ENCODE measurements at places on chromosomes 12 and 14.

GRCh38 chr14:97713023-97713422, 915.8 kb downstream of the VRK1 start:
- DNase-seq: no peak

DNA sequence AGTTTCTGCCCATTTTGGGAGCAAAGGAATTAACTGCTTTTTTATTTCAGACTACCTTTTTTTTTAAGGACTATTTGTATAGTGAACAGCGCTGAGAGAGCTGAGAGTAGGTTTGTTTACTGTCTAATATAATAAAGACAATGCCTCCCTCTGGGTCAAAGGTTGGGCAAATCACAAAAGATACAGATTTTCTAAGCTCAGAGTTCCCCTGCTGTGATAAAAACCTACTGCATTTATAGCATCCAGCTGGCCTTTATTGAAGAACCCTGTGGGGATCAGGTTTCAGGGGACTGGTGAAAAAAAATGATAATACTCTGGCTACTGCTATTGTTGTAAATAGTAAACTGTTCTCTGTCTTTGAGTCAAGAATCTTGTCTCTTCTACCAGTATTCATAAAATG, 28.7 kb downstream of the CCDC59 start:
- no peak for DNase-seq

DNA sequence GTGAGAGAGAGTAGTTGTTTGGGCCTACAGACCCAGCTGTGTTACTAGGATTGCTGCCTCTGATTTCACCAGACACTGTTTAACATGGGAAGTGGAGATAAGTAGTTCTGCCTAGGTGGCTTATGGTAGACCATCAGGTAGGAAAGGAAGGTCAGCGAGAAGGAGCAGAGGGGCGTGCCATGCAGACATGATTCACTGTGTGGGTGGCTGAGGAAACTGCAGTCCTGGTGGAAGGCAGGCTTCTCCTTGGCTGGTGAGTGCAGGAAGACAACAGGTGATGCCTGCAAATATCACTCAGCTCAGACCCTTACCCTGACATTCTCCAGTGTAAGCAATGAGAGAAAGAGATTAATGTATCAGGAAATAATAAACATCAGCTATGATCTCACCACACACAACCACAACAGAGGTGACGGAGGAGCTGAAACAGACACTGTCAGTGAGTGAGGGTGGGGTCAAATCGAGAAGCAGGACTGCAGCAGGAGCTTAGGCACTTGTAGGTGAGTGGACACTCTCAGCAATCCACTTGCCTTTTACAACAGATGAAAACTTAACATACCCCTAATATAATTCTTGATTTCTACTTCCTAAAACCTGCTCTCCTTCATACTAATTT, 2.1 kb upstream of the PRR4 start:
- DNase-seq: no peak

GRCh38 chr14:101796479-101796878, 35.0 kb downstream of the PPP2R5C start:
- no peak for DNase-seq

DNA sequence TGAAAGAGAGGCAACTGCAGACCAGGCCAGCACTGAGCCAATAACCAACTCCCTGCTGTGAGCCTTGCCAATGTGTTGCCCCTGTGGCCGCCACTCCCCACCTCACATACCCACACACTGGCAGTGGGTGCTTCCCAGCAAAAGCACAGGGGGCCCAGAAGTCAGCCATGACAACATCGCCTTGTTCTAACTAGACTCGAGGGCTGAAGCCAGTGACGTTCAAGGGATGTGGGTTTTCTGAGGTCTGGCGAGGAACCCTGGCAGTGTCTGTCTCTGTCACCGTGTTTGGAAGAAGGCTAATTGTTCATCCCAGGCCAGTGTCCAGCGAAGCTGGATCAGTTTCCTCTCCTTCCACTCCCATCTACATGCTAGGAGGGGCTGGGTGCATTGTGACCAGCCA, 311.8 kb upstream of the AMIGO2 start:
- DNase-seq: peak; percentile 30

DNA sequence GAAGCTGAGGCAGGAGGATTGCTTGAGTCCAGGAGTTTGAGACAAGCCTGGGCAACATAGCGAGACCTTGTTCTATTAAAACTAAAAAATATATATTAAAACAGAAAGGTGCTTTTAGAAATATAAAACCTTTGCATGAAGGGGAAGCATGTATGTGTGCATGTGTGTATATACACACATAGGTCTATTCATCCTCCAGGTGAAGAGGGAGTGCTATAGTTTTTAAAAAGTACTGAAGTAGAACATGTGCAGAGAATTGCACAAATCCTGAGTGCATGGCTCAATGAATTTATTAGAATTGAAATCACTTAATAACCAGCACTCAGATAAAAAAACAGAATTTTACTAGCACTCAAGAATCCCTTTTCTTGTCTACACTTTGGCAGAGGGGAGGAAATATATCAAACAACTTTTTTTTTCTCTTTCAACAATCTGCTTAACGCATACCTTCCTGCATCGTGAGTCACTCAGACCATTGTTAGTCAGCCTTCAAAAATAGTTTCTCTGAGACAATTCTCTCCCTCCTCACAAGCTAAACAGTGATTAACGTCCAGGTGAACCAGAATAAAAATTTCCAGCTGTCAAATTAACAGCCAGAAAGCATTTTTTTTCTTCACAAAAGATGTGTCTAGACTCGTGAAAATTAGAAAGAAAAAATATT, 17.7 kb upstream of the NEDD1 start:
- no peak for DNase-seq

GRCh38 chr14:73027546-73027945, 640 bp upstream of the ZFYVE1 start:
- no peak for DNase-seq

GRCh38 chr12:62375603-62376002, 91.0 kb upstream of the MON2 start:
- no peak for DNase-seq

DNA sequence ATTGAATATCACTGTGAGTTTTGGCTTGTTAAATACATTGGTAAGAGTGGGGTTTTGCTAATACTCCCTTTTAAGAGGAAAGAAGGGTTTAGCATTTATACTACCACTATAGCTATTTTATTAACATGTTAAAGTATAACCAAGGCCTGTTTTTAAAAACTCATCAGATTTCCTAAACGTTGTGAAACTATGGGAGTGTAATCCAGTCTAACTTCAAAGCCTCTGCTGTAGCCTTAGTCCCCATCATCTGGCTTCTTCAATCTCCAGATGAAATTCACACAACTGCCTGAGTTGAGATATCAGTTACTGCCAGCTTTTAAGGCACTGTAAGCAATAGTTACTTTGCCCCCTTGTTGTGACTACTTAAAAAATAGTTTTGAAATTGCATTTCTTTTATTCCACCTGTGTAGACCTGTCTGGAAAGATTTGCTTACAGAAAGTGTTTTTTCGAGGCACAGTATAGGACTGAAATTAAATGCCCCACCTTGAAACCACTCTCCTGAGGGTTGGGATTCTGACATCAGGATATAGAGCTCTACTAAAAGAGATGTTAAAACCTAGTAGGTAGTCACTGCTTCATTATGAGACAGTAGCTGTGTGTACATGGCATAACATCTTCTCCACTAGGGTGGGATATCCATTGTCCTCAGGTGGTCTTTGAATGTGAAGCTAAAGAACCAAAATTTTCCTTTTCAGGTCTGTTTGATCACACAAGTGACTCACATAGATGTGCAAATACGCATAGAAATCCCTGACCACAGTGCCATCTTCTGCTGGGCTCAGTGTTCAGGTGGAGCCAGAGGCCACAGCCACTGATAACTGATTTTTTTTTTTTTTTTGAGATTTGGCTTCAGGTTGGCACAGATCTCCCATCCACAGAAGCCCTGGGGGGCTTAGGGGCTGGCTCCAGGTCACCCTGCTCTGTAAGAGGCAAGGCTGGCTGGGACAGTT, 125.5 kb downstream of the DAAM1 start:
- DNase-seq: no peak

GRCh38 chr12:2794736-2795289, at the start of gene FKBP4:
TSS of gene FKBP4 (plus strand) at chr12:2794970. CDS start at chr12:2795140, 170 bp downstream.
- DNase-seq: peak; percentile 77

GRCh38 chr14:53525608-53526007, 372.5 kb upstream of the DDHD1 start:
- no peak for DNase-seq

DNA sequence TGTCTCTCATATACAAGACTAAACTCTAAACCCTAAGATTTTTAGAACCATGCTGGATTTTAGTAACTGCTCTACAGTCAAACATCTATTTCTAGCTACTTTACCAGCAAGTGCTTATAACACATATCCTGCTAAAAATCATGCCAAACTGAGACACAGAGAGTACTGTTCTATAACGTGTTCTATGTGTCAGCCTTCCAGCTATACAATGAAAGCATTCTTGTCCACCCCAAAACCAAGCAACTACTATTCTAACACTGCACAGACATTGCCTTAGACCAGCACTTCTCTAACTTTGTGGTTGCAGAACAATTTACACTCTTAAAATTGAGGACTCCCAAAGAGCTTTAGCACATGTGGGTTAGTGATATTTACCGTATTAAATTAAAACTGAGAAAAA, 85.7 kb downstream of the SPPL3 start:
- DNase-seq: no peak

DNA sequence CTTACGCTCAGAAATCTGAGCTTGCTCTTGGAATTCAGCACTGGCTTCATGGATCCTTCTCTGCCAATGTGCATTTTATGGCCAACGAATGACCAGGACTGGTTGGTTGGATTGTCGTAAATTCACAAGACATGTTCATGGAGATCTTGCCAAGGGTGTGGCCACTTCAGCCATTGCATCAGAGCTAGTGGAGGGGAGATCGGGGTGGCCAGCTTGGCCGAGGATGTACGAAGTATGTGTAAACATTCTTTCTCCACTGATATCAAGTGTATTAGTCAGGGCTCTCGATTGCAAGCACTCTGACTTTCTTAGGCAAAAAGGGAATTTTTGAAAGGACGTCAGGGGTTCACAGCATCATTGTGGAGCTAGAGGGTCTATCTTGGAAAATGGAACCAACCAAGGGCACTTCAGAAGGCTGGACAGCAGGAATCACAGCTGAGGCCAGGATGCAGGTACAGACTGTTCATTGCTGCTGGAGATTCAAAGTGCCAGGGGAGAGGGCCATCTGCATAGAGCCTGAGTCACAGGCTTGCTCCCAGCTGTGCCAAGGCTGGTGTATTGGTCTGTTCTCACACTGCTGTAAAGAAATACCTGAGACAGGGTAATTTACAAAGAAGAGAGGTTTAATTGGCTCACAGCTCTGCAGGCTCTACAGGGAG, 32.9 kb upstream of the ADGRD1 start:
- no peak for DNase-seq

GRCh38 chr12:92123780-92124688, 21.6 kb downstream of the BTG1 start:
- DNase-seq: no peak

- DNase-seq: no peak
Observed at GRCh38 chr12:47107446-47107845, 27.7 kb upstream of the AMIGO2 start.

- no peak for DNase-seq
Observed at GRCh38 chr14:23492618-23493272, 23.2 kb downstream of the NGDN start.

- DNase-seq: no peak
Observed at GRCh38 chr14:44316647-44317440, 190.2 kb downstream of the FSCB start.

GRCh38 chr12:98701166-98701565, 56.1 kb downstream of the APAF1 start:
- no peak for DNase-seq

DNA sequence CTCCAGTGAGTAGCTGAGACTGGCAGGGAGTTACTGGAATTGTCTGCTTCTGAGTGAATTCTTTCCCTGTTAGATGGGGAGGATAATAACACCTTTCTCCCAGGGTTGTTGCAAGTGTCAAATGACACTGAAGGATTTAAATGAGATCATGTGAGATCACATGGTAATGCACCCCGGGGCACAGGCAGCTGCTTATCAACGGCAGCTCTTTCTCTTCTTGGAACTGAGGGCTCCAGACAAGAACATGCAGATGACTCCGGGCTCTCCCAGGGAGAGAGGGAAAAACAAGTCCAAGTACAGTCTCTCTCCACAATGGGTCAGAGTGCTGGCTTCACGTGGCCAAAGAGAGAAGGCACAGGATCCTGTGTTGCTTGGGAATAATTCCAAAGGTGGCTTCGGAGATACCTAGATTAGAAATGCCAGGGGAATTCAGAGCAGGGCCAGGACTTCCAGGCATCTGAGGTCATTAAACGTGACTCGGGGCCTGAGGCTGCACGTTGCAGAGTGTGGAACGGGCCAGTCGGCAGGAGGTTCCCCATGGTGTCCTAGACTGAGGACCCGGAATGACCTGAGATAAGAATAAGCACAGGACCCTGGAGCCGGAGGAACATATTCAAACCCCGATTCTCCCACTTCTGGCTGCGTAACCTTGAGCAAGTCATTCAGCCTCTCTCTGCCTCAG, 109.2 kb downstream of the PRMT8 start:
- DNase-seq: no peak

- no peak for DNase-seq
Observed at GRCh38 chr14:24456980-24457379, 14.4 kb upstream of the SDR39U1 start.

- DNase-seq: no peak
Observed at GRCh38 chr12:25949343-25949742, 9.1 kb upstream of the RASSF8 start.

DNA sequence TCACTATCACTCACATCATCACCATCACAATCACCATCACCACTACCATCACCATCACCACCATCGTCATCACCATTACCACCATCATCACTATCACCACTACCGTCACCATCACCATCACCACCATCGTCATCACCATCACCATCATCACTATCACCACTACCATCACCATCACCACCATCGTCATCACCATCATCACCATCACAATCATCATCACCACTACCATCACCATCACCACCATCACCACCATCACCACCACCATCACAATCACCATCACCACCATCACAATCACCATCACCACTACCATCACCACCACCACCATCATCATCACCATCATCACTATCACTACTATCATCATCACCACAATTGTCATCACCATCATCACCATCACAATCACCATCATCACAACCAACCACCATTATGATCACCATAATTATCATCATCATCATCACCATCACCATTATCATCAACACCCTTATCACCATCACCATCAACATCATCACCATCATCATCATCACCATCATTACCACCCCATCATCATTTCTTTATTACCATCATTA, 90.8 kb downstream of the DICER1 start:
- DNase-seq: no peak

GRCh38 chr12:14654416-14654815, 42.0 kb downstream of the GUCY2C start:
- no peak for DNase-seq

GRCh38 chr12:80763874-80764273, 47.2 kb downstream of the MYF5 start:
- DNase-seq: no peak

DNA sequence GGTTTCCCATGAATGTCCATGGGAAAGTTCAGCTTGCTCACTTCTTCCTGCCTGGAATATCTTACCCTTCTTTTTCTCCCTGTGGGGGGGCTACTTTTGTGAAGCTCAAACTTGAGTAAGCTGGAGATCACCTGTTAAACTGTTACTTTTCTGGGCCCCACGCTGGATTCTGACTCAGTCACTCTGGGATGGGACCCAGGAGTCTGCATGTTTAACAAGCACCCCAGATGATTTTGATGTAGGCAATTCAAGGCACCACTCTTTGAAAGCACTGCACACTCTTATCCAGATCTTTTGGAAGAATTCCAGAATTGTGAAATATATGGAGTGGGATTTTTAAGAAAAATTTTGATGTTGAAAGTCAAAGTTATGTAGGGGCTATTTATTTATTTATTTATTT, 46.3 kb upstream of the IGF1 start:
- no peak for DNase-seq

GRCh38 chr12:124461851-124462623, 105.4 kb downstream of the NCOR2 start:
- no peak for DNase-seq

All from stimulated activated CD8-positive, alpha-beta memory T cell treated with anti-CD3 and anti-CD28 coated beads, Interleukin-7, amount 100 ng/mL, for 1 hour (primary cell).